KBM-7 (cell line): ENCODE measurements at places on chromosomes 12 and 14.

DNA sequence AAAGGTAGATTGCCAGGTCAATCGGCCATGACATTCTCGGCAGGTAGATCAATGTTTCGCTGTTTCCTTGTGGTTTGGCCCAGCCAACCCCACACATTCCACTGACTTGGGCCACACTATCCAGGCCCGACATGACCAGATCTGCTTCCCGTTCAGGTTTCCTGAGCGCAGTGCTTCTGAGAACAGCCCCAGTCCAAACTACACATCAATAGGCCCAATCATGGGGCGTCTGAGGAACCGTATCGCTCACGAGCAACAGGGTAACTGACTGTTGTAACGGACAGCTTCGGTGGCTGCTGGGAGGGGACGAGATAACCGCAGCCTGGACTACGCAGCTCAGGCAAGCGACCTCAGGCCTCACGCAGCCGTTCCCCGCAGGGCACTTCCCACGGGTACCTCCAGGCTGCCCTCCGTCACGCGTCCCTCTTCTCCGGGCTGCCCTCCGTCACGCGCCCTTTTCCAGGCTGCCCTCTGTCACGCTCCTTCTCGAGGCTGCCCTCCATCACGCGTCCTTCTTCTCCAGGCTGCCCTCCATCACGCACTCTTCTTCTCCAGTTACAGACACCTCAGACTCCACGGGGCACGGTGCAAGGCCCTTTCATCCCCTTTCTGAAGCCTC, 14.7 kb downstream of the ZNF605 start:
- no peak for DNase-seq

DNA sequence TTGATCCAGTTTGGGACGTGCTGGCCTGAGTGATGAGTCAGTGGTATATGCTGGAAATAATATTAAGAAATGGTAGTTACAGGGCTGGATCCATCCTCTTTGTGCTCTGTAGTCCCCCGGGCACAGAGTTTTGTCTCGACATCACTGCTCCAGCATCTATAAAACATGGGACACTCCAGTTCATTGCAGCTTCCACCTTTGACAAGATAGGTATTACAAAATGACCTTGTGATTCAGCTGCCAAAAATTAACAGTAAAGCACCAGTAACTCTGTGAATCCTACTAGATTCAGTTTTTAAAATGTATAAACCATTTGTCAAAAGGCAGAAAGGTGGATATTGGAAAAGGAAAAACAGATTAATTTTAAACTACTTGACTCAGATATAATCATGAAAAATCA, 14.6 kb upstream of the GNG2 start:
- DNase-seq = no peak

GRCh38 chr12:95959107-95959506, 16.0 kb downstream of the AMDHD1 start:
- DNase-seq = peak; percentile 21

GRCh38 chr14:102683399-102684297, 91.2 kb downstream of the RCOR1 start:
- no peak for DNase-seq

DNA sequence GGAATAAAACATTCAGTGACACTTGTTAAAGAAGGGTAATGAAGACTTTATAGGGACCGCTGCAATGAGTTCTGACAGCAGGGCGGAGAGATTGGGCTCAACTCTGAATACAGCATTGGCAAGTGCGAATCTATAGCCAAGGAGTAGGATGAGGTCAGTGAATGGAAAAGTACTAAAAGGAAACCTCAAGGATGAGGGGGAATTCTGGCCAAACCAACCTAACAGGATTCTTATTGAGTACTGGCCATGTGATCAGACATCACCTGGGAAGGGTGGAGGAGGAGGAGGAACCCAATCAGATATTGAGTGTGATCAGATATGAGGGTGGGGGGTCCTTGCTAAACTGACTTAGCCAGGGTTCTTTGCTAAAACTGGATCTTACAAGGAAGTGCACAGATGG, 31.0 kb downstream of the DRAM1 start:
- DNase-seq = no peak

- DNase-seq = no peak
Observed at GRCh38 chr12:127987199-127987901, 279.6 kb upstream of the TMEM132C start.

GRCh38 chr12:67047634-67048033, 221.5 kb upstream of the CAND1 start:
- no peak for DNase-seq

- DNase-seq = no peak
Observed at GRCh38 chr12:75666939-75667334, 155.5 kb upstream of the KRR1 start.

DNA sequence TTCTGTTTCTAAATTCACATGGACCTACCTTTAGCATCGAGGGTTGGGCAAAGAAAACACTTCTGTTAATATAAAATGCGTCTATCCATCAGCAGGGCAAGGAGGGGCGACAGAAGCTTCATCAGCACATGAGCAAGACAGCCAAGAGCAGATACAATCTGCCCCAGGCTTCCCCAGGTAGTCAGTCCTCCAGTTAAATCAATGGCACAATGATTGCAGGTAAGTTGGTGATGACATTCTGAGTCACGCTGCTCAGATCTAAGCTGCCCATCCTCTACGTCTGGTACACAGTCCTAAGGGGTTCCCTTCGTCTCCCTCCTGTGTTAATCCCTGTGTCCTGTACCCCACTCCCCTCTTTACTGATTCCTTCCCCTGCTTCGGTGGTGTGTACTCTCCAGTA, 38.8 kb downstream of the MAP3K9 start:
- no peak for DNase-seq

DNA sequence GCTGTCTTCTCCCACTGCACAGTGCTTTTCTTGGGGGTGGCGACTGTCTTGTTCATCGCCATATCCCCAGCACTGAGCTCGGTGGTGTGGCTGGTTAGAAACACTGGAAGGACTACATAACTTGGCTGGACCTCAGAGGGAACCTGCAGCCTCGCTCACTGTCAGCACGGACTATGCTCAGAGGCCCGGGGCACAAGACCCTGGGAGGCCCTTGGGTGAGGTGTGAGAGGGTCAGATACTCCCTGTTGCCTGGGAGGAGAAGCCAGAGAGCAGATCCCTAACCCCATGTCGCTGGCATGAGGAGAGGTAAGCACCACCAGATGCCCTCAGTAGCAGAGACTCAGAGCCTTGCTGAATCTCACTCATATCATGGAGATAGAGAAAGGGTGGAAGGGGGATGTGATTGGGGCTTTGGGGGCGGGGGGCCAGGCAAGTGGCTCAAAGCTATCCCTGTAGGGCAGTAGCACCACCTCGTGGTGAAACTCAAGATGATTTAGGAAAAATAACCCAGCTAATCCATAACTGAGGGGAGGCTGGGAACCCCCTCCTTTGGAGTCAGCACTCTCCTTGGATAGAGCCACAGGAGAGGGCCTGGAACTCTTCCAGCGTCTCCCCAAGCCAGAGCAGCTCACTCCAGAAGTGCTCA, 18.7 kb upstream of the HDAC7 start:
- DNase-seq = peak; percentile 57

DNA sequence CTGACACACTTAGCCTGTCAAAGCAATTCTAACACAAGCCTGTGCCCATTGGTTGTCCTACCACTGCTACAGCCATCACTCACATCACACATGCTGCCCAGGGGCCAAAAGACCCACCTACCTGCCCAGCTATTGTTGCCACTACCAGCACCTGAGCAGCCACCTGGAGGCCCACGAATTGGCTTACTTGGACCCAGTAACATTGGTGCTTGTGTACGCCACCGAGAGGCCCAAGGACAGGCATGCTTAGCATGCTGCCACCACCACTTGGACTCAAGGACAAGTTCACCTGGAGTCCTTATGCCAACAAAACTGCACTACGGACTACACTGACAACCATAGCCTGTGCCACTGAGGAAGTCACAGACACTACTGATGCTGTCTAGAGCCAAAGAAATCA, 221.1 kb downstream of the SLC38A4 start:
- no peak for DNase-seq

DNA sequence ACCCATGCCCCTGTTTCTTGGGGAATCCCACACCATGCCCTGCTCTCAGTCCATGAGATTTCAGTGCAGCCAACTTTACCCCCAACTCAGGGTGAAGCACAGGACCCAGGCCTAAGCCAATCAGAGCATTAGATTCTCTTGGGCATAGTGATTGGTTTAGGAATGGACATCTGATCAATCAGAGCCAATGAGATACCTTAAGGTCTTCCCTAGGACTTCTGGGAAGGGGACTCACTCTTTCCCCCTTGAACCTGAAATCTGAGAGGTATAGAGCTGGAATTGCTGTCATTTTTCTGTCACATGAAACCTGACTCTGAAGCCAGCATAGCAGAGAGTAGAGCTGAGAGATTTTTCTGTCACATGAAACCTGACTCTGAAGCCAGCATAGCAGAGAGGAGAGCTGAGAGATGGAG, 127.1 kb downstream of the ZFP36L1 start:
- DNase-seq = no peak

DNA sequence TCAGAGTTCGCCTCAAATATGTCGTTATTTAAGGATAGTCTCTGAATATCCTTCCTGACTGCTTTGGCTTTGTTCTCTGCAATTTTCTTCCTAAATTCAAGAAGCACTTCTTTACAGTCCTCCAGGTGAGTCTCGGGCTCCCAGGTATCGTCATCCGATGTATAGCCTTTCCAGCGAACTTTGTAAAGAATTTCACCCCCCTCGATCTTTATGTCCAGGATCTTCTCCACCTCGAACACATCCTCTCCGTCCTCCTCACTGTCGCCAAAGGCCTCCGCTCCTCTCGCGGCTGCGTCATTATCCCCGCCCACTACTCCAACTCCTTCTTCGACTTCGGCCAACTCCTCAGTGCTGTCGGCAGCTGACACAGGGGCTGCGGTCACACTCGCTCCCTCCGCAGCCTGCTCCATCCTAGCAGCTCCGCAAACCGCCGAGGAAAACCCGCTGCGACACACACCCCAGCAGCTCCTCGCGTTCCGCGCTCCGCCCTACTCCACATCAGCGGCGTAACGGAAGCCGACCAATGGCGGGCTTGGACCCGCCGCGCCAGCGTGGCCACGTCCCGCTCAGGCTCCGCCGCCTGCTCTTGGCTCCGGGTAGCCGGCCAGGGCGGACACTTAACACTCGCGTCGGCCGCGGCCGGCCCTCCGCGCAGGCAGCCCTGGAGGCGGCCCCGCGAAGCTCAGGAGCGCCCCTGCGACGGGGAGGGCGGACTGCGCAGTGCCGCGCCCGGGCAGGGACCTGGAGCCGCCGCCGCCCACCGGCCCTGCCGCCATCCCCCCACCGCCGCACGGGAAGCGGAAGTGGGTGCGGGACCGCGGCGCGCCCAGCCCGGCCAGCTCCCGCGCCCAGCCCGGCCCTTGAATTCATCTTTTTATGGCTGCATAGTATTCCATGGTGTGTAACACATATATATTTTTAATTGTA, 4.1 kb downstream of the CD163L1 start:
- no peak for DNase-seq

DNA sequence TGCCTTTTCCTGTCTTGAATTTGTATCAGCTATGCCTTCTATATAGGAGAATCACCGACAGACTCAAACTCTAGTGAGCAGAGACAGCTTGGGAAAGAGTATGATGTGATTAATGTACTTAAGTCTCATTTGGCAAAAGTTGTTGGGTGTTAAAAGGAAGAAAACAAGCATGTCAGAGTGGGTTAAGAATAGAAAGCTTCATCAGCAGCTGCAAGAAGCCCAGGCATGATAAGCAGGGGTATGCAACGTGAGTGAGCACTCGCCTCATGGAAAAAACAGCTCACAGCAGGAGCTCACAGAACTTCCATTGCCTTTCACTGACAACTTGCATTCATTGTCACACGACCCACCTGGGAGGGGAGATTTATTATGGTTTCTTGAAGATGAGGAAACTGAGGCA, 35.9 kb upstream of the WNK1 start:
- peak; percentile 15 for DNase-seq

- DNase-seq = no peak
Observed at GRCh38 chr12:19402743-19403431, 36.4 kb upstream of the AEBP2 start.

GRCh38 chr14:26995301-26995700, 397.5 kb upstream of the NOVA1 start:
- no peak for DNase-seq

DNA sequence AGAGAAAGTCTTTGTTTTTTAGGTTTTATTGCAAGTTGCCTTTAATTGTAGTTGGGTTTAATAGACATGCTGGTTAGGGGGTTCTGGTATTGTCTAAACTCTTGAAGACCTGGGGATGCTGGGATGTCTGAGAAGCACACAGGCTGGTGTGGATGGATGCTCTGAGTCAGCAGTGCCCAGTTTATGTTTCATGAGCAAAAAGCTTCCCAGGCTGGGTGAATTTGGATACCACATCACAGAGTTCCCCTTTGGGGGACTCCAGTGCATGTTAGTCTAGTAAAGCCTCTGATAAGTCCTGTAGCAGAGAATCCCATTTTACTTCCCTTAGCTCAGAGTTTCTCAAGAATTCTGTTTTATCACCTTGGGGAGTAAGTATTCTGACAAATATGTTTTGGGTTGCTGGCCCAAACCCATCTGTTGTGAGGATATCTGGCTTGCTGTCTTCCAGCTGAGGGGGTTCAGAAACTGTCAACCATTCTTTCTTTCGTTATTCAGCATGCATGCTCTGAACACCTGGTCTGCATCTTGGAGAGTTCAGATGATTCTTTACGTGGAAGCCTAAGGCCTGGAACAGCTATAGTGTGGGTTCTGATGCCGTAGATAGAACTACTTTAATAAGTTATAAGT, 509.1 kb downstream of the VRK1 start:
- DNase-seq = no peak

- no peak for DNase-seq
Observed at GRCh38 chr14:24817212-24818057, 183.4 kb upstream of the GZMB start.

- DNase-seq = no peak
Observed at GRCh38 chr12:6285532-6286306, 24.8 kb upstream of the PLEKHG6 start.
